ENCODE measurements at places on chromosomes 1 and 21. TPM values are rescaled to one million over a fixed set of nuclear protein-coding genes. Genes with fewer than 3 reads are reported as not detected.

- H3K27me3 ChIP-seq = no peaks in the 10 kb centered on the region
- H3K4me3 ChIP-seq = no peak overlapping the region
- H3K27ac ChIP-seq = peak overlapping the region; percentile 95
- H3K4me1 ChIP-seq = peaks cover 70% of the 10 kb centered on the region
- DNase-seq = peak; percentile 94
These were observed 21.3 kb upstream of the A3GALT2 start for GRCh38 chr1:33342041-33342723.

Gene LCE3E
- total RNA-seq = not detected

Gene RYR2
- total RNA-seq = 11.6 TPM

Gene RBP7
- total RNA-seq = 2.1 TPM

- H3K4me1 ChIP-seq = no peaks in the 10 kb centered on the region
- H3K27me3 ChIP-seq = no peaks in the 10 kb centered on the region
- H3K4me3 ChIP-seq = no peak overlapping the region
- no peak for DNase-seq
- no peak overlapping the region for H3K27ac ChIP-seq
These were observed 7.5 kb downstream of the PCP4 start for GRCh38 chr21:39874759-39875158.

DNA sequence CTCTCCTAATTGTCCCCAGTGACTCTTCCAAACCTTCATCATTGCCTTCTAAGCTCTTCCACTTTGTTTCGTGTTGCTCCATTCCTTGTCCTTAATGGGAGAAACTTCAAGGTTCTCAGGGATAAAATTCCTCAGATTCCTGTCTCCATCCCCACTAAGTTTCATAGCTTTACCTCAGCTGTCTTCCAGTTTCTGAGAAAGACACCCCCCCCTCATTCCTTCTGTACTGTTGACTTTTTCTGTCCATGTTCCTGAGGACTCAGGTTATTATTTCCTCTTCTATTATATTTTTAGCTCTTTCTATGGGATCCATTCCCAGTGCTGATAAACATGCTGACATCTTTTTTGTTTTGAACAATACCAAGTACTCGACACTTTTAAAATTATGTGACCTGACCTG, 215.3 kb upstream of the PTGFR start:
- no peaks in the 10 kb centered on the region for H3K36me3 ChIP-seq
- H3K4me3 ChIP-seq = no peak overlapping the region
- no peaks in the 10 kb centered on the region for H3K4me1 ChIP-seq
- no peak for DNase-seq
- no peak overlapping the region for H3K27ac ChIP-seq

- H3K27me3 ChIP-seq = no peaks in the 10 kb centered on the region
- H3K36me3 ChIP-seq = no peaks in the 10 kb centered on the region
- H3K4me3 ChIP-seq = no peak overlapping the region
- no peak for DNase-seq
- no peaks in the 10 kb centered on the region for H3K4me1 ChIP-seq
These were observed 55.1 kb upstream of the EFHD2 start for GRCh38 chr1:15354580-15354965.

DNA sequence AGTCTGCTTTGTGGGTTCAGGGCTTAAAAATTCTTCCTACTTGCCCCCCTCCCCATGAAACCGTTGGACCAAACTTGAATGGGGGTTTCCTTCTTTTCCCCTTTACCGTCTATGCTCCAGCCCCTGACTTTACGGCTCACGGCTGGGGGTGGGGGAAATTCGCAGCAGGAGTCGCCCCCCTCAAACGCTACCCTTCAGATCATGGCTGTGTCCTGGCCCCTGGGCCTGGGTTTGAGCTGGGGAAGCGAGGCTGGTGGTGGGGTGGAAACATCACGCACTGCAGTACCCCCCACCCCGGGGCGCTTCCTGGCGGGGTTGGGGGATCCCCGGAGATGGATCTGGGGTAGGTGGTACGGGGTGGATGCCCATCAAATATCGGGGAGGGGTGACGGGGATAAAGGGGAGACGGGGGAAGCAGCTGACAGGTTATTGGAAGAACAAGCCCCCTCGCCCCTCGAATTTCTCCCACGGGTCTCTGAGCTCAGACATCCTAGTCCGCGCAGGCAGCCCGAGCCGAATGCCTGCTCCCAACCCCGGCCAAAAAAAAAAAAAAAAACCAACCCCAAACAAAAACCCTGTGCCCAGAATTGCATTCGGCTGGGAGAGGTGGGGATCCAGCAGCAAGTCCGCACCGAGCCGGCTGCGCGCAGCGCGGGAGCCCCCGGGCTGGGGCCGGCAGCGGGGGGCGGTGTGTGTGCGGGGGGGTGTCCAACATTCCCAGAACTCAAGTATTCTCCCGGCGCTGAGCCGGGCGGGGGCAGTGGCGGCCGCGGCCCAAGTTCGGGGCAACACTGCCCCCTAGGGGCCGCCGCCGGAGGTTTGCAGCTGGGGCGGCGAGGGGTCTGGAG, 59.0 kb upstream of the ACOT11 start:
- peak overlapping the region; percentile 88 for H3K27ac ChIP-seq
- no peaks in the 10 kb centered on the region for H3K36me3 ChIP-seq
- H3K4me3 ChIP-seq = peak overlapping the region; percentile 36
- peaks cover 49% of the 10 kb centered on the region for H3K4me1 ChIP-seq

- no peaks in the 10 kb centered on the region for H3K27me3 ChIP-seq
- H3K36me3 ChIP-seq = no peaks in the 10 kb centered on the region
- DNase-seq = no peak
- H3K4me3 ChIP-seq = no peak overlapping the region
- H3K4me1 ChIP-seq = peaks cover 20% of the 10 kb centered on the region
These were observed 52.1 kb upstream of the ACOT11 start for GRCh38 chr1:54495954-54496353.

DNA sequence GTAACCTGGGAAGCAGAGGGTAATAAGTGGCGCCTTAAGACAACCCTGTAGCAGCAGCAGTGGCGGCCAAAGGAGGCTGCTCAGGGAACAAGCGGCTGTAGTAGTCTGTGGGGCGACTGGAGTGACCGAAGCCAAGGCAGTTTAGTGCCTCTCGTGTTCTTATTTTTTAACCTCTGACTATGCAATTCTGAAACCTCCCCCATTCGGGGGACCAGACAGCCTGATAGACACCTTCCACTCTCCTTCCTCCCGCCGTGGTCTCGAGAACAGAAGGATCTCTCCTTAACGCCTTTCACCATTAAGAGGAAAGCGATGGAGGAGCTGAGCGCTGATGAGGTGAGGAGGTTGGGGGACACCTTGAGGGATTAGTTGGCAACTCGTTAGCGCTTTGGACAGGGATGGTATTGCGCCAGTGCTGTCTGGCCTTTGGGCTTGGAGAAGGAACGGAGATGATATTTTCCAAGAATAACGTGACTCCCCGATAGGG, 644 bp downstream of the UBE4B start:
- DNase-seq = no peak
- no peaks in the 10 kb centered on the region for H3K27me3 ChIP-seq
- peaks cover 5% of the 10 kb centered on the region for H3K36me3 ChIP-seq
- peak overlapping the region; percentile 97 for H3K27ac ChIP-seq

GRCh38 chr1:54791880-54792522, 9.1 kb downstream of the TTC22 start:
- DNase-seq = peak; percentile 27
- H3K36me3 ChIP-seq = no peaks in the 10 kb centered on the region
- H3K4me1 ChIP-seq = no peaks in the 10 kb centered on the region
- H3K27me3 ChIP-seq = no peaks in the 10 kb centered on the region
- no peak overlapping the region for H3K27ac ChIP-seq
- H3K4me3 ChIP-seq = no peak overlapping the region

All from lung (tissue), 17 donors.